ENCODE measurements at places on chromosomes 11 and 22.

DNA sequence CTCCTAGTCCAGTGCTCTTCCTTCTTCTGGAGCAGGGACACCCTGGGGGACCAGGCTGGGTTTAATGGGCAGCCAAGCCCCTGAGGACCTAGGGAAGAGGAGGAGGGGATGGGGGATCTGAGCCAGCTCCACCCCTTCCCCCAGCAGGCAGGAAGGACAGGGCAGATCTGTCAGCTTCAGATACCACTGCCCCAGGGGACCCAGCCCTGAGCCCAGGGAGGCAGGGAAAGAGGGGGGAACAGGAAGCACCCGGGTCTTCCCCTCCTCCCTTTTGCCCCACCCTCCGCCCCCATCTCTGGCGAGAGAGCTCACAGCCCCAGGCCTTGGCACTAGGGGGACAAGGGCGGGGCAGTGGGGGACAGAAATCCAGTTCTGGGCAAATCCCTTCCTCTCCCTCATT lies 11.7 kb upstream of the SOX10 start:
- DNase-seq = no peak

DNA sequence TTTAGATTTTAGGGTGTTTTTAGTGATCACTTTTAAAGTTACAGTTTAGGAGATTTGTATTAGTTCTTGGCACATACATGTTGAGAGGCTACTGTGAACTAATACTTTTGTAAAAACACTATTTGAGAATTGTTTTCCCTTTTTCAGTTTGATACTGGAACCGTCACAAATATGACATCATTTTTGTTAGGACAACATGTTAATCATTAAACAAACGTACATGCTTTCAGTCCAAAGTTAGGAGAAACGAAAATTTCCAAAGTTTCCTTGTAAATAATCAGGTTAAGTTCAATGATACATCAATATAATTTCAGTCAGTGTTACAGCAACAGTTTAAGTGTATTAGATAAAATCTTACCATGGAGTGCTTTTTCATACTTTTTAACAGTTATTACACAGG lies 53.1 kb downstream of the SPECC1L start:
- DNase-seq = no peak

DNA sequence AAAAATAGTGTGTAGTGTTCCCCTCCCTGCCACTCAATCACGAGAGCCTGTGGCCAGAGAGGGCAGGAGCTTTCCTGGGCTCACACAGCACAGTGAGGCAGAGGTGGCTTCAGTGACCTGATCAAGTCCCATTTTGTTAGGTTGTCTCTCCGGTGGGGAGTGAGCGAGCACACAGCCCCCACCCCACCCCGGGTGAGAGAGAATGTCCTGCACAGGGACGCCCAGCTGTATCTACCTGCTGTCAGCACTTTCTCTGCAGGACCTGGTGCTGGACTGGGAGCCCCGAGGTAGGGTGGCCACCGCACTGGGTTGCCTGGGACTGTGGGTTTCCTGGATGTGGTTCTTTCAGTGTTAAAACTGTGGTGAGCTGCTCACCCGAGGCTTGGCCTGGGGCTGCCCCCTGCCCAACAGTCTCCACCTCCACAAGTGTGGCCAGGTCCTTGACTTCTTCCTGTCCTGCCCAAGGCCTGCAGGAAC lies 6.1 kb downstream of the CAPN5 start:
- DNase-seq = no peak

DNA sequence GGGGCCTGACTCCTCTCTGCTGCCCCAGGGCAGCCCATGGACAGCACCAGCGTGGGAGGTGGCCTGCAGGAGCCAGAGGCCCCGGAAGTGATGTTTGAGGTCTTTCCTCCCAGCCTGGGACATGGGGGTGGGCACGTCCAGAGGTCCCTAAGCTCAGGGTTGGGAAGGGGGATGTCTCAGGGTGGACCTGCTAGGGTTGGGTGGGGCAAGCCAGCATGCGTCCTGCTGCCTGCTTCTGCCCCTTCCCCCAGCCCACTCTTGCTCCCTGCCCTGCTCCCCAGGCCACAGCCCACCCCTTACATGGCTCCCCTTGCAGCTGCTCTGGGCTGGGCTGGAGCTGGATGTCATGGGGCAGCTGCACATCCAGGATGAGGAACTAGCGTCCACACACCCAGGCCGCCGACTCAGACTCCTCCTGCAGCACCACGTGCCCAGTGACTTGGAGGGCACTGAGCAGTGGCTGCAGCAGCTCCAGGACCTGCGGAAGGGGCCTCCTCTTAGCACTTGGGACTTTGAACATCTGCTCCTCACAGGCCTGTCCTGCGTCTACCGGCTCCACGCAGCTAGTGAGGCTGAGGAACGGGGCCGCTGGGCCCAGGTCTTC lies 1.3 kb downstream of the FAM180B start:
- no peak for DNase-seq

GRCh38 chr11:69209421-69210309 lies 53.9 kb downstream of the SMIM38 start:
- DNase-seq = no peak

DNA sequence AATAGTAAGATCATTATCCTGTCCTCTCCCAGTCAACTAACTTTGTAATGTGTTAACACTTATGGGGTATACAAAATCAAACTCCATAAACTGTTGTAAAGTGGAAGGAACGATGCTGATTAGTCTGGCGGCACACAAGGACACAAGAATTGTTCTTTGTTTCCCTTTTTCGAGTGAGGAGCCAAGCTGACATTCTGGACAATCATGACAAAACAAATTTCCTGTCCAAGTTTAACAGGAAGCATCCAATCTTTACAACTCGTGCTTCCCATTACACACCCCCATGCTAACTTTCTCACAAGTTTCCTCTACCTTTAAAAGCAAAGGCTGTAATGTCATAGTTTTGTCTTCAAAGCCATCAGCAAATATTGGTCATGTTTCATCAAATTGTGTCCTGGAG lies 20.4 kb upstream of the LDLRAD3 start:
- no peak for DNase-seq

GRCh38 chr11:73413256-73413655 lies 37.1 kb downstream of the RELT start:
- no peak for DNase-seq

- no peak for DNase-seq
Measured at GRCh38 chr11:129767827-129768226, 47.8 kb upstream of the TMEM45B start.

DNA sequence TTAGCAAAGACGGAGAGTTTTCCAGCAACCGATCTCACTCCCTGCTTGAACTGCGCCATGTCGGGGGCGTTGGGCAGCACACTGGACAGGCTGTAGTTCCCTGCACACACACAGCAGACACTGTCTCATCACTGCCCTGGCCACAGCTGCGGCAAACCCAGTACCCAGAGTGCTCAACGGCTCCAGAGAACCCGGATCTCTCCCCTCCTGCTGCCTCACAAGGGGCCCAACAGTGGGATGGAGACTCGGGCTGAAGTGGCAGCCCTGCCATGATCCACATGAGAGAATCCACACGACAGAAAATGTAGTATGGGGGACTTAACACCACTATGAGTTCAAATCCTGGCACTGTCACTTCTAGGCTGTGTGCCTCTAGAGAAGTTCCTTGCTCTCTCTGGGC lies 58.0 kb downstream of the ARFGAP3 start:
- DNase-seq = no peak

- DNase-seq = no peak
Measured at GRCh38 chr22:37069719-37070118, 18.2 kb downstream of the KCTD17 start.

DNA sequence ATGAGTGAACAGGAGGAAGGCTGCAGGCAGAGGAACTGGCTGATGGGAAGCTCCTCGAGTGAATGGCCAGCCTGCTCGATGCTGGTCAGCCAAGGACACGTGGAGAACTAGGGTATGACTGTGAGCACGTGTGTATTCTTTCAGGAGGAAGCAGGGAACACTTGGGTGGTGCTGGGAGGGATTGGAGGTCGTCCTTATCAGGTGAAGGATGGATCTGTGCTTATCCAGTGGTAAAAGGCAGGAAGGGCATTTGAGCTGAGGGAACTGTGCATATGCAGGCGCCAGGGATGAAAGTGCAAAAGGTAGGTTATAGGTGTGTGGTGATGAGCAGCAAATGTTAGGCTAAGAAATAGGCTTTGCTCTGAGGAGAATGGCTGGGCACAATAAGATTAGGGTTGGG lies 9.7 kb upstream of the SLCO2B1 start:
- no peak for DNase-seq

DNA sequence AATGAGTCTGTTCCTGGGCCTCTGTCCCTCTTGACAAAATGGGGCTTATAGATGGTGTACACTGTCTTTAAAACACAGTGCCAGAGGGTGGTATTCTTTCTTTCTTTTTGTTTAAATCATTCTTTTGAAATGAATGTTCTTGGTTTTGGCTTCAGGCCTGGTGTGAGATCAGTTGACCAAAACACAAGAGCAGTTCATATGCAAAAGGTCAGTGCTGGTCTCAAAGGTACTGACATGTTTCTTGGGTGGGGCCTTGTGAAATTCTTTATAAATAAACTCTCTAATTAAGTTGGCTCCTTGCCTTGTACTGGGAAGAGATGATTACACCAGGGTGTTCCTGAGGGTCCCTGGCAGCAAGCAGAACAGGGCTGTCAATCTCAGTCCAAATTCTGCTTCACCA lies 110.0 kb downstream of the FBXO7 start:
- DNase-seq = no peak

DNA sequence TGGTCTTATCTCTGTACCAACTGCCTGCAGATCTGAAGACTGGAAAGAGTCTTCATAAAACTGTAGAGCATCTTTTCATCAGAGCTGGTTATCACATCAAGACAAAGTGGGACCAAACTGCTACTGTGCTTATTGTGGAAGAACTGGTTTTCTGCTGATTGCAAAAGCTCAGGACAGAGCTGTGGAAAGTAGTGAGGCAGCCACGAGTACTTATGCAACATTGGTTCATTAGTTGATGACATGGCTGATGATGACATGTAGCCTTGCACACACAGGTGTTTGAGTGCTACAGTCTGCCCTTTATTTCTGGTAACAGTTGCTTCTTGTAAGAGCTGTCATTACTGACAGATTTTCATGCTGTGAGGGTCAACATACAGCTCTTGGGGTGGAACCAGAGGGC lies 185.4 kb upstream of the GUCY1A2 start:
- DNase-seq = no peak

DNA sequence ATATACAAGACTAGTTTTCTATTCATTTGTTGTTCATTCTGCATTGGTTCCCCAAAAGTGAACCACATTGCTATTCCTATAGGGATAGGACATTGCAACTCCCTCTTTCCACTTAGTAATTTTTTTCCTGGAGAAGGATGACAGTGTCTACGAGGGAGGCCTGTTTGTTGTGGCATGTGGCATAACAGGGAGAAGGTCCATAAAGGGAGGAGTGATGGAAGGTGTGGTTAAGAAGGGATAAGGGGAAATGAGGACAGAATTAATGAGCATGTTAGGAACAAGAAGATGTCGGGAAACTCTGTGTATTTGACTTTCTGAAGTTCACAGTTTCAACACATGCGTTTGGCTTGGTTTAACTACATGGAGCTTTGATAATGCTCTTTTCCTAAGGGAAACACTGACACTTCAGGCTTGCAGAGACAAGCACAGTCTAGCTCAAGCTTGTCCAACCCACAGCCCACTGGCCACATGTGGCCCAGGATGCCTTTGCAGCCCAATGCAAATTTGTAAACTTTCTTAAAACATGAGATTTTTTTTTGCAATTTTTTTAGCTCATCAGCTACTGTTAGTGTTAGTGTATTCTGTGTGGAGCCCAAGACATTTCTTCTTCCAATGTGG lies 149.7 kb downstream of the TRPC6 start:
- no peak for DNase-seq

DNA sequence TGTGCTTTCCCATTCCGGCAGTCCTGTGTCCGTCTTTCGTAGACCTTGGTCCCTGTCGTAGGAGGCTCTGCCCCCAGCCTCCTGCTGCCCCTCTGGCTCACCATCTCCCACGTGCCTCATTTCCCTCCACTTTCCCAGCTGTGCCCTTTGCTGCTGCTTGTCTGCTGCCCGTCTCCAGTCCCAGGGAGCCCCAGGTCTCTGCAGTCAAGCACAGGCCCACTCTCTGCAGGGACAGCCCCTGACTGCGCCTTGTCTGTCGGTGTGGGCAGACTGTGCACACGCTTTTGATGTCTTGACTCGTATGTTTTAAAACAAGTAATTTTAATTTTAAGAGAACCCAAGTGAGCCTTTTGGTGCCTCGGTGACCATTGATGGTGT lies 12.4 kb downstream of the DGCR8 start:
- no peak for DNase-seq

DNA sequence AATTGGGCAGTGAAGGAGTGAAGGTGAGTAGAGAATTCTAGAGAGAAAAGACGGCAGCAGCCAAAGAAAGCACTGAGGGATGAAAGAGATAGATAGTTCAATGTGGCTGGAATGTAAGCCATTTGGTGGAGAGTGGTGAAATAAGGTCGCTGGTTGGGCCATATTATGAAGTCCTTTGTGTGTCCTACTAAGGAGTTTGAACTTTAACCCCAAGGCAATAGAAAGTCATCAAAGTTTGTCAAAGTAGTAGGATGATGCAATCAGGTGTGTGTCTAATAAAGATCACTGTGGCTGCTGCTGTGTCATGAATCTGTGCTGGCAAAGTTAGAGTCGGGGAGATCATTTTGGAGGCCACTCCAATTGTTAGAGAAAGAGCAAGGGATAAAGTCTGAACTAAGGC lies 18.7 kb downstream of the RNF121 start:
- no peak for DNase-seq

- no peak for DNase-seq
Measured at GRCh38 chr22:48864748-48865147, 962.9 kb downstream of the BRD1 start.

DNA sequence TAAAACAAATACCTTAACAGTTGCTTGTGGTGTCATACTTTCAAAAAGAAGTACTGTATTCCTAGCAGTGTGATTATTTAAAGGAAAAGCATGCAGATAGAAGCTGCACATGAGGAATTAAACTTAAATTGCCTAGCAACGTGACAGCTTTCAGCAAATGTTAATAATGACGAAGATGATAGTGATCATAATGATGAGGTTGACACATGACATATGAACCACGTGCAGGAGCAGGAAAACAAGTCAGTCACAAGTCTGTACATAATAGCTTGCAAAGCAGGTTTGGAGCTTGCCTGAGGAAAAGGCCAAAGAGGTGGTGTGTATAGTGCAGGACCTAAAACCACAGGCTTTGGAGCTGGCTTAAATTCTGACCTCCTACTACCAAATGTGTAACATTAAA lies 30.6 kb upstream of the PIK3C2A start:
- DNase-seq = no peak

GRCh38 chr11:75165721-75166120 lies 14.8 kb downstream of the SLCO2B1 start:
- no peak for DNase-seq

- DNase-seq = no peak
Measured at GRCh38 chr11:27625347-27625912, 74.8 kb downstream of the BDNF start.

GRCh38 chr11:45211732-45212131 lies 65.3 kb downstream of the PRDM11 start:
- no peak for DNase-seq

DNA sequence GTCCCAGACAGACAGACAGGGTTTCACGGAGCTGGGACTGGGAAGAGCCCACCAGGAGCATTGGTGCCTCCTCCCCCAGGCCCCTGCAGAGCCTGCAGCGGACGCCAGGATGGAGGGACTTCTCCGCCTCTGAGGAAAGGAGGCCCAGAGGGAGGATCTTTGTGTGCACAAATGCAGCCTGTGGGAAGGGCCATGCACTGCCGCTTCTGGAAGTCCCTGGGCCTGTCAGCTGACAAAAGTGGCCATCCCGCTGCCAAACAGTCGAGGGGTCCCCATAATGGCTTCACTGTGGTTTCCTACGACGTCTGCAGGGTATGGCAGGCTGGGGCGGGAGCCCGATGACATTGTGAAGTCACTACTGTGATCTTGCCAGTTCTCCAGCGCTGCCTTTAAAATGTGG lies 73.8 kb downstream of the TP53I11 start:
- DNase-seq = no peak

Measured in activated CD8-positive, alpha-beta memory T cell treated with anti-CD3 and anti-CD28 coated beads for 1 hour (primary cell).